Tibial nerve (tissue), 4 donors: ENCODE measurements at places on chromosomes 16 and 17.

- DNase-seq, result no peak
Observed at GRCh38 chr17:36124879-36125824, 21.5 kb downstream of the CCL4 start.

- no peak for DNase-seq
Observed at GRCh38 chr16:4646773-4647643, 22.4 kb downstream of the MGRN1 start.

- no peak for DNase-seq
Observed at GRCh38 chr16:48611329-48612137, 1.6 kb upstream of the N4BP1 start.

- DNase-seq, result no peak
Observed at GRCh38 chr17:32529604-32530003, 42.8 kb downstream of the CDK5R1 start.

DNA sequence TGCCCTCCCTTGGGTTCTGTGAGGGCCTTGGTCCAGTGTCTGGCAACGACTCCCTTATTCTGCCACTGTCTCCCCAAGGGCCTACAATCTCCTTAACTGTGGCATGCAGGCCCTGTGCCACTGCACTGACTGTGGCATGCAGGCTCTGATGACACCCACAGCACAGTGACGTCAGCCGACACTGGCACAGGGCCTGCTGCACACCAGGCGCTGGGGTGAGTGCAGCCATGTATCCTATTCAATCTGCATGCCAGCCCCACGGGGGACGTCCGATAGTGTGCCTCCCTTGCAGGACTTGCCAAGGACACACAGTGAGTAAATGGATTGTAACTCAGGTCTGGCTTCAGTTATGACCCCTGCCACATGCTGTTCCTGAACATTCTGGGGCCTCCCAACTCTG lies 39.8 kb upstream of the RASD1 start:
- no peak for DNase-seq

- no peak for DNase-seq
Observed at GRCh38 chr16:88391144-88391850, 8.5 kb downstream of the ZNF469 start.

DNA sequence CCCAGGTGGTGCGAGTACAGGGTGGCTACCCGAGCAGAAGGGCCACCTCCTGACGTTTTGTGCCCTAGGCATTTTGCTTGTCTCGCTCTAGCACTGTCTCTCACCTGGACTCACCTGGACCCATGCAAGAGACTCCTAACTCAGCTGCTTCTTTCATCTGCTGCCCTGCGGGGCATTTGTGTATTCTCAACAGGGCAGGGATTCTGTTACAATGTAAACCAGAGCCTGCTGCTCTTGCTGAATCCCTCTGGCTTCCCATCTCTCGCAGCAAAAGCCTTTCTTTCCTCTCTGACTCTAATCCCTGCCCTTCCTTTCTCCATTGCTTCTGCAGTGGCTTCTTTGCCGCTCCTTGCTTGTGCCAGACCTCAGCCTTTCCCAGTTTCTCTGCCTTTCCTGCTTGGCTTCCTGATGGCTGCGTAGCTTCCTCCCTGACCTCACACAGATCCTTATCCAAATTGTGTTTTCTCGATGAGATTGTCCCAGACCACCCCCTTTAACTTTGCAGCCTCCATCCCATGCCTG lies 10.2 kb downstream of the ARSG start:
- no peak for DNase-seq

- DNase-seq, result no peak
Observed at GRCh38 chr17:35390156-35390555, 16.7 kb upstream of the SLFN11 start.

DNA sequence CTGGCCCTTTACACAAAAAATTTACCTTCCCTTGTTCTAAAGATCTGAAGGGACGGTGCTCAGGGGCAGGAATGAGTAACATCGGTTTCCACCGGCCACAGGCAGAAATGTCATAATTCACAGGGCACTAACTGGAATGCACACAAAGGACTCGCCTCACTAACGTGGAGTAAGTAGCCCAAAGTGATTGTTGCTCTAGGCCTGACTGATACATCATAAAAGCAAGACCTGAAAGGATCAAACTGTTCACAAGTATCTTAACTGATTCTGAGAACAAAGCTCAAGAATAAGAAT lies 8.9 kb upstream of the TCF25 start:
- DNase-seq, result no peak

DNA sequence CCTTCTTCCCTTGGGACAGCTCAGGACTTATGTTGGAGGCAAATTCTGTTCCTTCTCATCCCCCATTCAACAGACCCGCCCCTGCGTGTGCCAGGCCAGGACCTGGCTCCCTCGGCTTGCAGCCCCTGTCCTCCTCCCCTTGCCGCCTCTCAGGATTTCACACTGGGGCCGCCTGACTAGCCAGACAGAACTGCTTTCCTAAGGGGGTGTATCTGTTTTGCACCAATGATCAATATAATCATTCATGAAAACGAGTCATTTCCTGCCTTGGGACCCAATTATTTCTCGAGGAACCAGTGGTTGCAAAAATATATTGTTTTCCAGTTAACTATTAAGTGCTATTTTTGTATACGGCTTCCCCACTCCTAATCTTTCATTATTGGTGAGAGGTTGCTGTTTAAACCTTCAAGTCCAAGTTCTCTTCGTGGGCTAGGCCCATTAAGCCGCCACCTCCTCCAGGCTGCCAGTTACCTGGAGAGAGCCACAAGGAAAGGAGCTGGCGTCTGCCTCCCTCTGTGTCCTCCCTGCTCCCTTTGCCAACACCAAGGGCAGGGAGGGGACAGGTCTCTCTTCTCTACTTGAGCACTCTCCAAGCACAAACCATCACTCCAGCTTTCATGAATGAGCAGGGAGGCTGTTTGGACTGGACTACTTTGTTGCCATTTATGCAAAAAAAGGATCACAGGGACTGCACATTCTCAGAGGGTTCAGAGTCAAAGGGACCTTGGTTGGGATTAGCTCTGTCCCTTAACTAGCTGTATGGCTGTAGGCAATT lies 8.9 kb downstream of the DCAKD start:
- no peak for DNase-seq

DNA sequence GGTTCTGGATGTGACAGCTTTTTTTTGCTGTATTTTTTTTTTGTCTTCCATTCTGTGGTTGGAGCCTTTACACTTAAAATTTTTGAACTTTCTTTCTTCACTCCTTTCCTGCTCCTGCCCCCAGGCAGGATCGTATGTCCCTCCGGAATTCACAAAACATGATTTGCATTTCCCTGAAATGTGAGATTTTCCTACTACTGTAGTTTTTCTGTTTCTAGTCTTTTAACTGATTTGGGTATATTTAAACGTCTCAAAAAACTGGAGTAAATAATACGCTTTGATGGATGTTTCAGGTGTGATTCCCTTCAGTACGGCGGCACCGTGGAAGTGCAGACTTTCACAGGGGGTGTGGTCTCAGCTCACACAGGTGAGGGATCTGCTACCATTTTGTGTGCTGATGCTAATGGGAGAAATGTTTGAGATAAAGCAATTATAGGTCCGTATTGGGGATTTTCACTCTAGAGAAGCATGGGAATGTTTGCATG lies 686 bp downstream of the SRCAP start:
- DNase-seq, result no peak

GRCh38 chr16:4847774-4848587 lies 700 bp downstream of the UBN1 start:
- no peak for DNase-seq

DNA sequence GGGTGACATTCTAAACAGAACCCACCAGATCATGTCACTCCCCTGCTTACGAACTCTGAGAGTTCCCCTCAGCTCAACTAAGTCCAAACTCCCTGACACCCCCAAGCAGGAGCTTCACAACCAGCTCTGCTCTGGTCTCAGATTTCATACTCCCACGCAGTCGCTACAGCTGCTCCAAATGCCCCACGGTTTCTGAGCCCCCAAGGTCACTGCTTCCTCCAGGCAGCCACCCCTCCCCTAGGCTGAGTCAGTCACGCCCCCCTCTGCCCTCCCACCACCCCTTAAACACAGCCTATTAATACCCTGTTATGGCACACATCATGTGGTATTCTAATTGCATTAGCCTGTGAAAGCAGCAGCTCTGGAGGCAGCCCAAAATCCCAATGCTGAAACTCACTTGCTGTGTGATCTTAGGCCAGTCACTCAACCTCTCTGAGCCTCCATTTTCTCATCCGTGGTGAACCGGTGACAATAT lies 51.5 kb downstream of the GSG1L start:
- DNase-seq, result no peak

DNA sequence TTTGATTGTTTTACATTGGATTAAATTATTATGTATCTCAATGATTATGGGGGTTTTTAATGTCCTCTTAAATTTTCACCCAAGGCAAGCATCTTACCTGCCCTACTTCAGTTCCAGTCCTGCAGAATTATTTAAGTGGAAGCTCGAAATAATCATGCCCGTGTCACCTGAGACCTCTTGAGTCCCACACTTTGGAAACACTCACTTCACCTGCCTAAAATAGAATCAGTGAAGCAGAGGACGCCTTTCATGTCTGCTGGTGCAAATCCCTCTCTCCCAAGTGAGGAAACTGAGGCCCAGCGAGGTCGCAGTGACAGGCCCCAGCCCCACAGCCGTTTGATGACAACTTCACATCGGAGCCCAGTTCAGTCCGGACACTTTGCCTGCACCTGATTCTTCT lies 284.6 kb downstream of the C16orf95 start:
- no peak for DNase-seq

DNA sequence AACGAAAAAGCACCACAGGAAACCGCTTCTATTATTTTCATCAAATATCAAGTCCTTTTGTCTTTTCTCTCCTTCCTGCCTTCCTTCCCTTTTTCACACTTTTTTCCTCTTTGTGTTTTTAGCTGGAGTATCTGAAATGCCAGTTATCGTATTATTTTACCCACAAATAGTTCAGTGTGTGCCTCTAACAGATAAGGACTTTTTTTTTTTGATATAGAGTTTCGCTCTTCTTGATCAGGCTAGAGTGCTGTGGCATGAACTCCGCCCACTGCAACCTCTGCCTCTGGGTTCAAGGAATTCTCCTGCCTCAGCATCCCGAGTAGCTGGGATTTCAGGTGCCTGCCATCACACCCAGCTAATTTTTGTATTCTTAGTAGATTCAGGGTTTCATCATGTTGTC lies 10.7 kb downstream of the DNAAF1 start:
- DNase-seq, result no peak
